HFFc6 (cell line): ENCODE measurements at places on chromosomes 4 and X.

DNA sequence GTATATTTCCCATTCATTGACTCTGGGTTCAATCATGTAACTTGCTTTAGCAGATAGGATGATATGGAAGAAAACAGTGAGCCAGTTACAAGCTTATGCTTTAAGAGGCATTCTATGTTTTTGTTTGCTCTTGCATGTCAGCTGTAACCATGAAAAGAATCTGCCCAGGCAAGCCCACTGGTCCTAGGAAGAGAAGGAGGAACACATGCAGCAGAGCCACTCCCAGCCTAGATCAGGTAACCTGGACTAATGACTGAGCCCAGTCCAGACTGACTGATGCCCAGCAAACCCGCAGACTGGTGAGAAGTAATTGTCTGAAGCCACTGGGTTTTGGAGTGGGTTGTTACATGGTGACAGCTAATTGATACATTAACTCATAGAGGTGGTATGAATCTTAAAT lies 167.9 kb downstream of the COL4A6 start:
- H3K4me3 ChIP-seq: no peak overlapping the region
- peaks cover 6% of the 10 kb centered on the region for H3K27me3 ChIP-seq
- no peak for DNase-seq
- H3K36me3 ChIP-seq: no peaks in the 10 kb centered on the region

- no peaks in the 10 kb centered on the region for H3K4me1 ChIP-seq
- no peaks in the 10 kb centered on the region for H3K36me3 ChIP-seq
- no peak overlapping the region for H3K27ac ChIP-seq
- DNase-seq: no peak
Observed at GRCh38 chr4:184136525-184136924, 81.1 kb downstream of the ENPP6 start.

DNA sequence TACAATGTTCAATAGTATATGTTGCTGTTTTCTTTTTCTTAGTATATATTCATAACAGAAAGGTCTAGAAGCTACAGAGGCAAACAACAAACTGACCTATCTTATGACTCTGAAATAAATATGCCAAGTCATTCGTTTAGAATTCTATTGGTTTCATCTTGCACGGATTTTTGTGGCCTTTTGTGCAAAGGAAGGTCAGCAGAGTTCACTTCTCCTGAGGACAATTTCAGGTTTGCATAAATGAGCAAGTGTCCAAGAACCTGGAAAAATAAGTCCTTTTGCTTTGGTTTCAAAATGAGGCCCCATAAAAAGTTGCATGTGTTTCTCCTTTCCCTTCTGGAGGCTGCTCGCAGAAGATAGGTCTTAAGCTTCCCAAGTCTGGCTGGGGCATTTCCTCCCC lies 156.9 kb downstream of the APBB2 start:
- H3K4me1 ChIP-seq: peaks cover 55% of the 10 kb centered on the region
- H3K27ac ChIP-seq: peak overlapping the region; percentile 76
- 0 out of 2 replicates have a peak overlapping the region, but pooled peaks have one; percentile 1 for H3K4me3 ChIP-seq

- peaks cover 4% of the 10 kb centered on the region for H3K27me3 ChIP-seq
- peaks cover 20% of the 10 kb centered on the region for H3K4me1 ChIP-seq
- H3K27ac ChIP-seq: peak overlapping the region; percentile 88
- DNase-seq: peak; percentile 66
Observed at GRCh38 chrX:149829751-149830191, 48.0 kb downstream of the MAGEA9 start.
